ENCODE measurements at places on chromosomes 1 and 21.

DNA sequence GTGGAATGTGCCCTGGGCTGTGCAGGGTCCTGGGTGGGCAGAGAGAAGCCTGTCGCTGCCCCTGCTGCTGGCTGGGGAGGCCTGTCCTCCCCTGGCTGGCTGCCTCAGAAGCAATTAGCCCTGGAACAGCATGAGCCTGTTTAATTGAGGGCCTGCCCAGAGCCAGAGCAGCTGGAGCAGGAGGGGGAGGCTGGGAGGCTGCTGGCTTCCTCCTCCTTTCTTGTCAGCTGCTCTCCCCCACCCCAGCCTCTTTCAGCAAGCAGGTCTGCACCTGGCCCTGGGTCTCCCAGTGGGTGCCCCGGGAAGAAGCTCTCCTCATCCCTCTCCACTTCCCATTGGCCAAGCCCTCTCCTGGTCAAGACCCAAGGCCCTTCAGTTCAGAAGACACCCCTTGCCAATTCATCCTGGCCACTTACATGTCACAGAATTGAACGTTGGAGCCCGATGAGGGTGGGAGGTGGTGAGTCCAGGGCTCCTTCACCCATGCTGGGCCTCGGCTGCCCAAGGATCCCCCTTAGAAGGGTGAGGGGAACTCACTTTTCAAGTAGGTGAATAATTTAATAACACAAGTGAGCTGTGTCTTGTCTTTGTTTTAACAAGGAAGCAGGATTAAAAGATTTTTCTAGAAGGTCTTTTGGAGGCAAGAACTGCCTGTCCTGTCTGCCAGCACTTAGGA lies 13.2 kb downstream of the AMPD2 start:
- no peak for DNase-seq

GRCh38 chr21:31629972-31630711 lies 29.4 kb upstream of the SOD1 start:
- DNase-seq: no peak

DNA sequence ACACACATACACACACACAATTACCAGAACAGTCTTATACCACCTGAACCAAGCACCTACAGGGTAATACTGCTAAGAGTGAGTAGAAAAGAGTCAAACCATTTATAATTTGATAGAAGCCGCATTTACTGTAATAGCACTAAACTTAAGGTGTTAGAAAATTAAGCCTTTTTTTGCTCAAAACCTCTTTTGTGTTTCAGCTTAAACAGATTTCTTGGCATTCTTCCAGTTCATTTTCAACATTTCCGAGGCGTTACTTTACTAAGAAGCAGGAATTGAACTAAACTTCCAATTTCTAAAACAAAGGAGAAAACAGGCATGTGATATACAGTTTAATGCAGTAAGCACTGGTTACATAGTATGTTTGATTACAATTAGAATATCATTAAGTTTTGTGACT lies 387.2 kb downstream of the NCAM2 start:
- no peak for DNase-seq

- no peak for DNase-seq
Observed at GRCh38 chr21:42227909-42228708, 9.2 kb downstream of the ABCG1 start.

- DNase-seq: no peak
Observed at GRCh38 chr1:41285818-41286217, 43.7 kb upstream of the SCMH1 start.

GRCh38 chr1:104195395-104195794 lies 445.7 kb downstream of the AMY1C start:
- no peak for DNase-seq

GRCh38 chr1:165595246-165595938 lies 35.6 kb upstream of the MGST3 start:
- no peak for DNase-seq

DNA sequence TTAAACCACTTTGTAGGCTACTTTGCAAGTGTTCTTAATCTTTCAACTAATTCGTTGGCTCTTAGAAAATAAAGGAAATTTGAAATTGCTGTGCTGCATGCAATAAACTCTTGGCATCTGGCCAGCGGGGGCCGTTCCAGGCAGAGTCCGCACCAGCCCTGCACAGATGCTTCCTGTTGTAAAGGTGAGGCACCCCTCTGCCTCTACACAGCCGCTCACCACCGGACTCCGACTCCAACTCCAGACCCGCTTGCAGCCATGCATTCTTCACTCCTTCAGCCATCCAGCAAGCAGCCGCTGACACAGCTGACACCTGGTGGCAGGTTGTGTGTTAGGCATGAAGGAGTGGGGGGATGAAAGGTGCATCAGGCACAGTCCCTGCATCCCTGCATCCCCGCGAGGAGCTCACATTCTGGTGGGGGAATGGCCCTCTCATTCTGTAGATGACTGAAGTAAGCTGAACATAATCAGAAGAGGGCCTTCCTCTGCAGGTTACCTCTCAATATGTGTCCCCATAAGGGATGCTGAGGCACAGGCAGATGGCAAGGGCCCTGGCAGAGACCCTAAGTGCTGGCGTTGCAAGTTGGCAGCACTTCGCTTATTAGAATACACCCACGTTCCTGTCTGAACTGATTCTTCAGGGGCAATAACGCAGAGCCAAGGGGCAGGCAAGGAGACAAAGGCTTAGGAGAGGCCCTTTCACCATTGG lies 56.8 kb downstream of the GLIS1 start:
- peak; percentile 33 for DNase-seq

- no peak for DNase-seq
Observed at GRCh38 chr1:37131281-37131680, 97.0 kb upstream of the GRIK3 start.

GRCh38 chr1:3017440-3018050 lies 3.7 kb upstream of the ACTRT2 start:
- no peak for DNase-seq

DNA sequence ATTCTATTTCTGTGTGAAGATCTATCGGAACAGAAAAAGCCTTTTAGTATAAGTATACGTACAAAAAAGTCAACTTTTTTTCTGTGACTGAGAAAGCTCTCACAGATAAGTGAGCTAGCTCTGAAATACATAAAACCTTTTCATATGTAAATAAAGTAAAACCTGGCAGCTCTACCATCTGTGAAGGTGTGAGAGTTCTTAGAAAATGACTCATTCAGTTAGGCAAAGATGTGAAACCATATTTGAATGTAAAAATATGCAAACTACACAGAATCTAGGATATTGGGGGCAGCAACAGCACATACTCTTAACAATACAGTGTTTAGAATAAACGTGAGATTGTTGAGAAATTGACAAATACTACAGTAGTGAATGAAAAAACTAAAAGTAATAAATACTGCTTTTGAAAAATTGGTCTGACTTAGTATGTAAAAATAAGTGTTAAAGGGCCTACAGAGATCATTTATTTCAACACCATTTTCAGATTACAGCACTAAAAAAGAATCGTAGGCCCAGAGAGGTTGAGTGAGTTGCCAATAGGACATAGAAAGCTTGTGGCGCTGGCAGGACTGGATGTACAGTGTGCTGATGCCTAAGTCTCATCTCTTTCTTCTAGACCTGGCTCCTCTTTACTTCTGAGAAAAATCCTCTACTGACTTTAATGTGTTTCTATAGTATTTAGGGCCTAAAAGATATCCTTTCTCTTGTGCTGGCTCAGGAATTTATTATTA lies 19.8 kb downstream of the ATP6V1G3 start:
- DNase-seq: no peak

DNA sequence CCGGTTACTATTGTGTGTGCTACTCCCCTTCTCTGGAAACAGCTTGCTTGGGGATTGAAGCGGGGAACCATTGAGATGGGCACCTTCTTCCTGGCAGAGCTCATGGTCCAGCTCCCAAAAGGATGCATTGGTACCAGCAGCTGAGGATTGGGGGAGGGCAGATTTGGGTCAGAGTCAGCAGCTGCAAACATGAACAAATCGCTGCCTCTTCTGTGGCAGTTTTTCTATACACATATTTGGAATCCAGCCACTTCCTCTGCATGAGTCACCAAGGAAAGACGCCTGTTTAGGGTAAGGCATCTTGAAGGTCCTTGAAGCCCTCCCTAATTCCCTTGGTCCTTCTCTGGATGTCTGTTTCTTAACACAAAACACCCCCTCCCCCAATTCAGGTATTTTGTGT lies 104.7 kb downstream of the DAB1 start:
- DNase-seq: no peak

DNA sequence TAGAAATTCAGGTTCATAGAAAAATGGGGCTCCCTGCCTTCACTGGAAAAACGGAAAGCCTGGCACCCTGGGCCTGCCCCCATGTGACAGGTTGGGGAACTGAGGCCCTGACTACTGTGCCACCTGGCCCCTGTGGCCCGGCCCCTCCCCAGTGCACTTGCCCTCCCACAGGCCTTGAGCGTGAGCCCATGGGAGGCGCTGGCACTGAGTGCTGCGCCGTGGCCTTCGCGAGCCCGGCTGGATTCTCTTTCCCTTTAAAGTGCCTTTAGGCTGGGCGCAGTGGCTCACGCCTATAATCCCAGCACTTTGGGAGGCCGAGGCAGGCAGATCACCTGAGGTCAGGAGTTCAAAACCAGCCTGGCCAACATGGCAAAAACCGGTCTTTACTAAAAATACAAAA lies 45.7 kb downstream of the SLC37A1 start:
- no peak for DNase-seq

- no peak for DNase-seq
Observed at GRCh38 chr1:17218939-17219338, 14.0 kb downstream of the PADI1 start.

- no peak for DNase-seq
Observed at GRCh38 chr1:89999208-89999607, 4.3 kb downstream of the ZNF326 start.

- no peak for DNase-seq
Observed at GRCh38 chr1:20185834-20186782, at the start of the genes PLA2G2C and UBXN10. TSS of gene PLA2G2C (minus strand) at chr1:20186518. CDS start at chr1:20177363, 9,155 bp downstream. TSS of gene UBXN10 (plus strand) at chr1:20186096. CDS start at chr1:20190562, 4,466 bp downstream.

GRCh38 chr21:17607684-17608083 lies 5.0 kb downstream of the BTG3 start:
- DNase-seq: no peak

GRCh38 chr1:67393240-67393639 lies 37.0 kb downstream of the SERBP1 start:
- DNase-seq: no peak

DNA sequence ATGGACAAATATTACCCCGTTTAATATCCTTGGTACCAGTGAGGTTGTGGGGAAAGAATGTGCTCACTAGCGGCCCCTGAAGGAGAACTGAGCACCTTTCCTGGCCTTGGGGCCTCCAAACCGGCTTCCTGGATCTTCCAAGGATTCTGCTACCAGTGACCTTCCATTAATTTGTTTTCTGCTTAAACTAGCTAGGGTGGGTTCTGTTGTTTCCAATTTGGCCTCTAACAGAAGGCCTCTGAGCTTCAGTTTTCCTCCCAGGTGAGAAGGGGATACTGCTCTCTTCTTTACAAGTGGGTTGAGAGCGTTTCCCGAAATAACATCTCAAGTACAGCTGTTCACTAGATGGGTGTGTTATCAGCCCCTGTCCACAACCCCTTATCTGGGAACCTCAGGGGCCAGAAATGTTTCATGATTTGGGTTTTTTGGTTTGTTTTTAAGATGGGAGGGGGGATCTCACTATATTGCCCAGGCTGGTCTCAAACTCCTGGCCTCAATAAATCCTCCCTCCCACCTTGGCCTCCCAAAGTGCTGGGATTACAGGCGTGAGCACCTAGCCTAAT lies 16.9 kb upstream of the IFNGR2 start:
- DNase-seq: no peak

DNA sequence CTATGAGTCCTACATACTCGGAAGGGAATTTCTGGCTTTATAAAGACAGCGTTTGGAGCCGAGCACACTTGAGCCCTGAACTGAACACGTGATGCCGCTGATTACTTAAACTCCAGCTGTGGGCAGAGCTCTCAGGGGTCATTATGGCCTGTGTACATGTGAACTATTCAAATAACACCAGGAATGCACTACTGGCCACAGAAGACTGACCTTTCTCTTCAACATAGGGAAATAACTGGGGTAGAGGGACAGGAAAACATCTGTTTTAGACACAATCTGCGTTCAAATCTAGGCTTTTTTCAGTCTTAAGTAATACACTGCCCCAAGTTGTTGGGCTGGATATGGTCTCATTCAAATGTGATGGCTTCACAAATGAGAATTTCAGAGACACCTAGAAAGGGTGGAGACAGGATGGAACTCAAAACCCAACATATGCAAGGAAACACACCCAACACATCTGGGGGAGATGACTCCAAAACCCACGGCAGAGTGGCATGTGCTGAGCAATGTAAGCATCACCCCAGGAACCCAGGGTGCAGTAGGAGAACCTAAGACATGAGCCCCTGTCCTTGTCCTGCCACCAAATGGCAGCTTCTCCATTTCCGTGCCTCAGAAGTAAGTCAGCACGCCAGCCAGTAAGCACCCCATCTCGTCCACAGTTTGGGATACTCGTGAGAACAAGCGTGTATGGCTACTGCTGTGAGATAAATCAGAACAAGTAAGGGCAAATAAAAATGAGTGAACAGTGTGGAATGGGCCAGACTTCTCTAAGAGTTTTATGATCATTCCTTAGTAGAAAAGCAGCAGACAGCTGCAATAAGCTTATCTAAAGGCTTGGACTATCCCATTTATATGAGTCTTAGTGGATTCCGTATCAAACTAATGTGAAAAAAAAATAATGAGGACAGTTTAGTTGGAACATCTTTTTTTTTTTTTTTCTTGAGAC lies 24.9 kb downstream of the NID1 start:
- no peak for DNase-seq

- no peak for DNase-seq
Observed at GRCh38 chr21:39066829-39067780, 116.1 kb downstream of the PSMG1 start.

- DNase-seq: no peak
Observed at GRCh38 chr1:15961492-15961891, 14.4 kb downstream of the ZBTB17 start.

- no peak for DNase-seq
Observed at GRCh38 chr1:13801655-13802486, 101.9 kb downstream of the PRDM2 start.

- no peak for DNase-seq
Observed at GRCh38 chr1:168121401-168122011, 15.2 kb downstream of the GPR161 start.

GRCh38 chr1:215215846-215216245 lies 133.3 kb downstream of the KCNK2 start:
- DNase-seq: no peak

- no peak for DNase-seq
Observed at GRCh38 chr21:32520875-32521735, 64.2 kb downstream of the TCP10L start.

DNA sequence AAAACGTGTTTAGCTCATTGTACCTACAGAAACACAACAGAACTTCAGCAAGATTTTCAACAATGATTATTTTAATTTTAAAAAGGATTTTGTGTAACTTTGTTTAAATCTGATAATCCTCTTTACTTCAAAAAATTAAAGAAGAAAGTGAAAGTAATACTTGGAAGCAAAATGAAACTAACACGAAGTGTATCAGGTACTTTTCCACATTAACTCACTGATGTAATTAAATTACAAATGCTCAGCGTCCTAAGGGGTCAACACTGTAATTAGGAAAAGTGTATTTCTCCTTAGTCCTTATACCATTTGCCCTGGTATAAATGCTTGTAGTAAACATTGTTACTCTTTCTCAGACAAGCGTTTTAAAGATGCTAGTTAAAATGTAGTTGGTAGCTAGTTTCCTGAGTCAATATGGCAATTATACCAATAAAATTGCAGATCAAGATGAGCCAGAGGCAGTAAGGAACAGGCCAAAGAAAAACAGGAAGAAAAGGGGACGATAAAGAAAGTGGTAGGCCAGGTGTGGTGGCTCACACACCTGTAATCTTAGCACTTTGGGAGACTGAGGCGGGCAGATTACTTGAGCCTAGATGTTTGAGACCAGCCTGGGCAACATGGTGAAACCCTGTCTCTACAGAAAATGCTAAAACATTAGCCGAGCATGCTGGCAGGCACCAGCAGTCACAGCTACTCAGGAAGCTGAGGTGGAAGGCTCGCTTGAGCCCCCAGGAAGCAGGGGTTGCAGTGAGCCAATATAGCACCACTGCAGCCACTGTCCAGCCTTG lies 553.0 kb downstream of the SMYD3 start:
- no peak for DNase-seq

GRCh38 chr1:110454328-110454727 lies 3.4 kb downstream of the PROK1 start:
- no peak for DNase-seq
